Hematopoietic multipotent progenitor cell (in vitro differentiated cells): ENCODE measurements at places on chromosomes 2 and 18.

DNA sequence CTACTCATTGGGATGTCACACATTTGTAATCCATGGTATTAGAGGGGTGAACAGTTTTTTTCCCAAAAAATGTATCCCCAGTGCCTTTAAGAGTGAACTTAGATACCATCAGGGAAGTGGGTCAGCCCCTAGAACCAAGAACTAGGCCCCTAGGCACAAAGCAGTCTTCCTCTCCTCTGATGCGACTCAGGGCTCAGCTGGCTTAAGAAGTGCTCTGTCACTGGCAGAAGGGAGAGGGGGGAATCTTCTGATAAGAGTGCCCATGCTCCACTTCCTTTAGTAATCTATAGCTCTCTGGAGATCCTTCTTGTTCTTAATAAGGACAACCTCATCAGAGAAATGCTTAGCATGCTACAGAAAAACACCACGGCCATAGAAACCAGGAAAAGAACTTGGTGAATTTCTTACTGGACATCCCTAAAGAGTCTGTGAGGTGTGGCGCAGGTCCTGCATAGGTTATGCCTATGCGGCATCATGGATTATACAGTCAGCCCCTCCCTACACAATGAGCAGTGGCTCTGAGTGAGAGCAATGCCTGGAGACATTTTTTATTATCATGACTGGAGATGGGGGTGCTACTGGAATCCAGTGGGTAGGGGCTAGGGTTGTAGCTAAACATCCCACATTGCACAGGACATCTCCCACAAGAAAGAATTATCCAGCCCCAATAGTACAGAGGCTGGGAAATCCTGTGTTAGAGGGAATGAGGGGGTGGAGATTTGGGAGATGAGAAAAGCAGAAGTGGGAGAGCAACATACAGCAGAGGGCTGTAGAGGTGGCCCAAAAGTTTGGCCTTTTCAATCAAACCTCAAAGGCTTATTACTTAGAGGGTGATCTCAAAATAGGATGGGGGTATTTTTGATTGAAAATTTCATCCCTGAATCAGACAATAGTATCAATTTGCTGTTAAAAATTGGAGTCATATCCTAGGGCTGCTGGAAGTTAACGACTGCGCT, 21.7 kb upstream of the ZNF385B start:
- no peak for DNase-seq

- no peak for DNase-seq
These were observed 23.4 kb downstream of the MBD5 start for GRCh38 chr2:148044322-148044721.

GRCh38 chr18:78790960-78791359, 188.7 kb upstream of the SALL3 start:
- no peak for DNase-seq

- no peak for DNase-seq
These were observed 9.3 kb downstream of the SEC11C start for GRCh38 chr18:59149007-59149406.

GRCh38 chr2:37895140-37895539, 29.9 kb upstream of the RMDN2 start:
- no peak for DNase-seq

DNA sequence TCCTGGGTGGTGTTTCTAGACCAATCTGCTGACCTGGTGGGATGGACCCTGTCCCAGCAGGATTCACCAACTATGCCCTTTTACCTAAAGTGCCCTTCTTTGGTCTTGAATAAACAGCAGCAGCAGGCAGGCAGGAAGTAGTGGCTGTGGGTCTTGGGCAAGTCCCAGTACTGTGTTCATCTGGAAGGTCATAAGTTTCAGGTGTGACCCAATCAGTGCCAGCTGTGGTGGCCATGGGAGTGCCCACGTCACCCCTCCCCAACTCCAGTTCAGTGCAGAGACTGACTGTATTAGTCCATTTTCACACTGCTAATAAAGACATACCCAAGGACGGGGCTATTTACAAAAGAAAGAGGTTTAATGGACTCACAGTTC, 148.3 kb upstream of the SRD5A2 start:
- DNase-seq: no peak

GRCh38 chr2:102187496-102188150, 800 bp downstream of the IL1RL2 start:
- peak; percentile 60 for DNase-seq

DNA sequence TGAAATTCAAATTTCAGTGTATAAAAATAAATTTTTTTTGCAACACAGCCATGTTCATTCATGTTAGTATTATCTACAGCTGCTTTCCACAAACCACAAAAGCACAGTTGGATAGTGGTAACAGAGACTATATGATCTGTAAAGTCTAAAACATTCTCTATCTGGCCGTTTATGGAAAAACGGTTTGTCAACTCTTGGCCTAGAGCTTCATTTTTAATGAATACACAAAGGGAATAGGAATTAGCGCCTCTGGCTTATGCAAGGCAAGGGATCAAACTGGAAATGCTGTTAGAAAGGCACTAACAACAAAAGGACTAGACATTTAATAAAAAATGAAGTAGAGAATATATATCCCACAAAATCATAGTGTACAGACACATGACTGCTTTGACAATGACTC, 211.9 kb downstream of the EXOC6B start:
- no peak for DNase-seq

DNA sequence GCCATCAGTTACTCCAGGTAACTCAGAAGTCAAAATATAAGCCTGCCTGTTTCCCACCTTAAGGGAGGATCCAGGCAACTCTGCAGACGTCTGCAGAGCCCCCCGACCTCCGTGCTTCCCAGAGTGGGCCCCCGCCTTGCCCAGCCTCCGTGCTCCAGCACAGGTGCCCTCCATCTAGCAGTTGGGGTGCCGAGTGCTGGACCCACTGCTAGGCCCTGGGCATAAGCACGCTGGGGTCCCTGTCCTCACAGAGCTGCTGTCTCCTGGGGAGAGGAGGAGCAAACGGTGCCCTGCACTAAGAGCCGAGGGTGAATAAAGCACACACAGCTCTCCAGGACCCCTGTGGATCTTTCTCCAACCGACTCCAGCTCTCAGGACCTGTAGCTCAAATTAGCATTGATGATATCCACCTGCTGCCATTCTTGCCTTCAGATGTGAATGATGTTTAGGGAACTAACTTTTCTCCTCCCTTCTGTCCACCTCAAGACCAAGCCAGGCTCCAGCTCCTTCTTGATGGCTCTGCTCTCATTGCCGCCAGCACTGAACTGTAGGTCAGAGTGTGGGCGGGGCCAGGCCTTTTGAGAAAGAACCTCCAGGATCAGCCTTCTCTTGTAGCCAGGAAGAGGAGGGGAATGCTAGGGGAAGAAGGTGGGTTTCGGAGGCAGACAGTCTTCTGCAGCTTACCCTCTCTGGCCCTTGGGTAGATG, 121.2 kb downstream of the SMAD7 start:
- DNase-seq: no peak

DNA sequence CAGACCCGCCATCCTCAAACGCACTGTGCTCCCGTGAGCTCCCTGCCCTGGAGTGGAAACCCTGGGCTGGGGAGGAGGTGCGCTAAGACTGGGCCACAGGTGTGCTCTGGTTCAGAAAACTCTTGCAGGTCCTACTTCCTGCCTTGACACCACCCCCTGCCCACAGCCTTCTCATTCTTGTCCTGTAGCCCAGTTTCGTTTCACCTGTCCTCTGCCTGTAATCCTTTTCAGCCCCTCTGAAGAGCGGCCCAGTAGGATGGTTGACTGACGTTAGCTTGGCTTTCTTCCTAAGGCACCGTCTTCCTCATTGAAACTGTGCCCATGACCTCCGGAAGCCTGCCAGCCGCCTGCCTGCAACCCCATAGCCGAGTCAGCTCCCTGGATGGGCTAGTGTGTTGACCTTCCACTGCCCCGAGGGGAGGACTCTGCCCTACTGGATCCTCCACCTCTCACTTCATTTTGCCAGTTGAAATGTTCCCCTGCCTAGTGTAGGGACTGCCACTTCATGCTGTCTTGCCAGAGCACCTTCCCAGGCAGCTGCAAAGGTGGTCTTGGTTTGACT, 116.9 kb downstream of the AGAP1 start:
- no peak for DNase-seq

- DNase-seq: no peak
These were observed 95.5 kb downstream of the C2orf74 start for GRCh38 chr2:61257446-61257845.

DNA sequence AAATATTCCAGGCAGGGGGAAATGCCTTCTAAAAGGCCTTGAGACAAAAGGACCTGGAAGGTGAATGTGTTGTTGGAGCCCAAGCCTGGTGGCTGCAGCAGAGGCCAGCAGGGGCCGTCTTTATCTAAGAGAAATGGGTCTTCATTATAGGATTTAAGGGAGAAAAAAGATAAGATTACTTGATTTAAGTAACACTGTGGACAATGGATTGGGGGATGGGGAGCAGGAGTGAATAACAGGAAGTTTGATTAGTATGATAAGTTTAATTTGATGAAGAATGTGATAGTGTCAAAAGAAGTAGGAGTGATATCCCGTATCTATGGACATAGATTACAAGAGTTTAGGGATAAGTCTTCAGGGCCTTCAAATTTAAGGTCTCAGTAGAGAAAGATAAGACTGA, 64.2 kb downstream of the WDR75 start:
- no peak for DNase-seq

DNA sequence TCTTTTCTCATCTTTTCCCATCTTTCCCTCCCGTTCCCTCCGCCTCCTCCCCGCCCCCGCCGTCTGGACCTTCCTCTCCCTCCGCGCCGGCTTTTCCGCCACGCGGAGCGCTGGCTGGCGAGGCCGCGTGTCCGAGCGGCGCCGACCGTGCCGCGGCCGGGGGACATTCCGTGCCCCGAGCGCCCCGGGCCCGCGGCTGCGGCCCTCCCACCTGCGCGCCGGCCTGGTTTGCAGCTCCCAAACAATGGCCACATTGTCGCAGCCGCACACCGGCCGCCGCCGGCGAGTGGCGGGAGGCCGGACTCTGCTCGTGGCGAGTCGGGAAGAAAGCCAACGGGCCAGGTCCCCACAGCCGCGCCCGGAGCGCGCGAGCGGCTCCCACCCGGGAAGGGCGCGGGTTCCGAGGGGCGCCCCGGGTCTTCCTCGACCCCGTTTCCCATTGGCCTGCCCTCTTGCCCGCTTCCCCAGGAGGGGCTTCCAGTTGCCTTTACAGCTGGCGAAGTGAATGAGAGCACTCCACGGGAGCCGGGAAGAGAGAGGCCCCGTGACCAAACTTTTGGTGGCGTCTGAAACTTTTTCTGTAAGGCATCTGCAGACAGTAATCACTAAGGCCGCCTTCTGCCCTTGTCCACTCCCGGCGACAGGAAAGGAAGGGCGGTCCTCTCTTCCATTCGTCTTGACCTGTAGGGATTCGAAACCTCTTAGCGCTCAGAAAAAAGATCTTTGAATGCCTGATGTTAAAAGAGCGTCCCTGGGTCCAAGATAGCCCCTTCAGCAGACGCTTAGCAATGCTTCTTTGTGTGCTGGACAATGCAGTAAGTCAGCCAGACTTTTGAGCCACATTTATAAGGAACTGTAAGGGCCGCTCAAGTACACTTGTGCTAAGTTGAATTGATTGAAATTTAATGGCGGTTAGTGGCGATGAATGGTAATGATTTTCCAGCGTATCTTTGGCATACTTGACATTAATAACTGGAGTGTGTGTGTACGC, 6.2 kb downstream of the GLI2 start:
- DNase-seq: no peak

GRCh38 chr18:38413193-38413592, 847.6 kb upstream of the CELF4 start:
- no peak for DNase-seq

GRCh38 chr2:134665727-134666506, 52.9 kb downstream of the TMEM163 start:
- no peak for DNase-seq

- no peak for DNase-seq
These were observed 34.4 kb downstream of the ZFP36L2 start for GRCh38 chr2:43191947-43192516.

DNA sequence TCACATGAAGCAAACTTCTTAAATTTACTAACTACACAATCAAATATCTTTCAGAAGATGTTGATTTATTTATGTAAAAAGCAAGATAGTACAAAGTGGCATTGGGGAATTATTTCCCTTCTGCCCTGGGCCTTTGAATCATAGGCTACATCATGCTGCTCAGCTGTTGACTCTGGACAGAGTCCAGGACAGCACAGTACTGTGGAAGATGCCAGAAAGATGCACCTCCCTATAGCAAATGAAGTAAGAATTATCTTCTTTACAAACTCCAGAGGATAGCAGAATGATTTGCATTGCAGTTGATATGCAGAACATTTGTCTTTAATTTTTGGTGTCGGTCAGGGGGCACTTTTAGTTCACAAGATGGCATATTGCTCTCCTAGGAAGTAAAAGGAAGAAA, 1354.5 kb upstream of the ZEB2 start:
- no peak for DNase-seq

- no peak for DNase-seq
These were observed 48.5 kb upstream of the PELI1 start for GRCh38 chr2:64192664-64193105.

- DNase-seq: no peak
These were observed 70.5 kb downstream of the SMAD4 start for GRCh38 chr18:51100385-51101120.

DNA sequence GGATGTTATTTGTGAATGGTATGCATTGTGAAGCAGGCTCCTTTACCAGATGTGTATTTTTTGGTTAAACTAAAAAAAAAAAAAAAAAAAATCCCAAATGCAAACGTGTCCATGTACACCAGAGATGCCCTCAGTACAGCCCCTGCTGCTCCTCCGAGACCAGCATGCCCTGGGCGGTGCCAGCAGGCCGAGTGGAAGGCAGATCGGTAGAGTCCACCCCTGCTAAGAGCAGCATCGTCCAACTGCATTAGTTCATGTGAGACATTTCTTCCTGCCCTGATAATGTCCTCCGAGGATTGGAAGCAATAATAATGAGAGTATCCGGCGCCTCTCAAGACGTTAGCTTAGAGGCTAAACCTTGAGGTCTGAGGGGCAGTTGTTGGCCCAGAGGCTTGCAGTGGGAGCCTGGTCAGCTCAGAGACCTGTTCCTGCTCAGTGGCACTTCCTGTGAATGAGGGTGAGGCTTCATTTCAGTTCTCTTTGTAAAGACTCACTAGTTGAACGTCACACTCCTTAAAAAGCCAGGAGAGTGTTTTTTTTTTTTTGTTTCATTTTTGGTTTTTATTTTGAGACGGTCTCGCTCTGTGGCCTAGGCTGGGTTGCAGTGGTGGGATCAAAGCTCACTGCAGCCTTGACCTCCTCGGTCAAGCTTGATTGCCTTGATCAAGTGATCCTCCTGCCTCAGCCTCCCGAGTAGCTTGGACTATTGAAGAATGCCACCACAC, 5.6 kb downstream of the SLC66A3 start:
- no peak for DNase-seq

DNA sequence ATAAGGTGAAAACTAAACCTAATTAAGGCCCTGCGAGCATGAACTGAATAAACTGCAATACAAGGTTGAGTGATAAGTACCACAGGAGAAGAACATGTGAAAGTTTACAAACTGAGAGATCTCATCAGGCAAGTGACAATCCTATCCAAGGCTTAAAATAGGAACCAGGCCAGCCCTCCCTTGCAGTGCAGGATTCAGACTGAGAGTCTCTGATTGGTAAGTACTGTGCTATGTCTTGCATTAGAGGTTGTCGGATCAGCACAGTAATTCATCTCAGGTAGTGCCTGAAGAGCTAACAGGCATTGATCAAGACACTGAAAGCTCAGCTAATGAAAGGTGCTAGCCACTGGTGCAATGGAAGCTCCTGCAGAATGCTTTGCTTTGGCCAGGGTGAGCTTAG, 801.7 kb upstream of the ID2 start:
- no peak for DNase-seq

- DNase-seq: no peak
These were observed 145.8 kb downstream of the ZFP36L2 start for GRCh38 chr2:43080571-43081021.
